H9 (cell line): ENCODE measurements at places on chromosomes 7 and 10. TPM values are rescaled to one million over a fixed set of nuclear protein-coding genes. Genes with fewer than 3 reads are reported as not detected.

Gene SAMD9L
- not detected in 2 replicates for total RNA-seq

Gene SFTPD
- total RNA-seq, result 0.18 and 0.24 TPM in 2 replicates

Gene INA
- 14.0 and 14.3 TPM in 2 replicates for total RNA-seq

DNA sequence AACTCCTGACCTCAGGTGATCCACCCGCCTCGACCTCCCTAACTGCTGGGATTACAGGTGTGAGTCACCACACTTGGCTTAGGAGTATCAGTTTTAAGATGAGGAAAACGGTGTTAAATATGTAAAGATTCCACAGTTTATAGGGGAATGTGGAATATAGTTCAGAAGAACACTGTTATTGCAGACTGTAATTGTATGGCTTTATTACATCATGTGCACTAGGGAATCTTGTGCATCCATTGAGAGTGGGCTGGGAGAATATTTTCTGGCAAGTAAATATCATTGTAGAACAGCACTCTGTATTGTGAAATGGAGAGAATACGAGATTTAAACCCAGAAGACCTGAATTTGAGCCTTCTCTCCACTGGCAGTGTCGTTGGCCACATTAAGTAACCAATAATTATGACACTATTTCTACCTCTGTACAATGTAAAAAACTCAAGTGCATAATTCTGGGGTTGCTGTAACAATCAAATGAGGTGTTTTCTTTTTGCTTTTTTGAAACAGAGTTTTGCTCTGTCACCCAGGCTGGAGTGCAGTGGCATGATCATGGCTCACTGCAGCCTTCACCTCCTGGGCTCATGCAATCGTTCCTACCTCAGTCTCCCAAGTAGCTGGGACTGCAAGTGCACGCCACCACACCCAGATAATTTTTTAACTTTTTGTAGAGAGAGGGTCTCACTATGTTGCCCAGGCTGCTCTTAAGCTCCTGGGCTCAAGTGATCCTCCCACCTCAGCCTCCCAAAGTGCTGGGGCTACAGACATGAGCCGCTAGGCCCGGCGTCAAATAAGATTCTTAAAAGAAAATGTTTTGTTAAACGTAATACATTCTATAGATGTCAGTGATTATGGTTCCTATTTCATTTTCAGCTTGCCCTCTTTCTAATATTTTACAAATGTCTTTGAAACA, 12.0 kb upstream of the PARD3 start:
- no peak for DNase-seq

GRCh38 chr7:47609803-47610452, 28.0 kb upstream of the TNS3 start:
- no peak for DNase-seq
